Cardiac septum (tissue), 1 donor: ENCODE measurements at places on chromosomes 2 and 18. TPM values are rescaled to one million over a fixed set of nuclear protein-coding genes. Genes with fewer than 3 reads are reported as not detected.
A peak's percentile ranks its signal among the peaks of the same experiment; 100 is the strongest.

The GPR39 gene
- total RNA-seq = not detected

The UPP2 gene
- total RNA-seq = not detected

The RAB27B gene
- 0.08 TPM for total RNA-seq

The FZD7 gene
- total RNA-seq = 34.7 TPM

The PROKR1 gene
- 0.08 TPM for total RNA-seq

The MDH1B gene
- 1.3 TPM for total RNA-seq

The SPP2 gene
- total RNA-seq = not detected

The SALL3 gene
- 0.30 TPM for total RNA-seq

The RAB6C gene
- not detected for total RNA-seq

The CD8A gene
- total RNA-seq = 0.62 TPM

The EMILIN2 gene
- total RNA-seq = 11.1 TPM

The MYO3B gene
- total RNA-seq = 0.05 TPM

The ELOA2 gene
- total RNA-seq = not detected

The CFC1 gene
- not detected for total RNA-seq

The SLC9A2 gene
- 0.08 TPM for total RNA-seq

The ONECUT2 gene
- total RNA-seq = 0.22 TPM

GRCh38 chr2:224219781-224220180 lies 180.7 kb upstream of the SERPINE2 start:
- DNase-seq = no peak

- no peak for DNase-seq
Observed at GRCh38 chr18:79257480-79257879, 138.2 kb upstream of the NFATC1 start.

DNA sequence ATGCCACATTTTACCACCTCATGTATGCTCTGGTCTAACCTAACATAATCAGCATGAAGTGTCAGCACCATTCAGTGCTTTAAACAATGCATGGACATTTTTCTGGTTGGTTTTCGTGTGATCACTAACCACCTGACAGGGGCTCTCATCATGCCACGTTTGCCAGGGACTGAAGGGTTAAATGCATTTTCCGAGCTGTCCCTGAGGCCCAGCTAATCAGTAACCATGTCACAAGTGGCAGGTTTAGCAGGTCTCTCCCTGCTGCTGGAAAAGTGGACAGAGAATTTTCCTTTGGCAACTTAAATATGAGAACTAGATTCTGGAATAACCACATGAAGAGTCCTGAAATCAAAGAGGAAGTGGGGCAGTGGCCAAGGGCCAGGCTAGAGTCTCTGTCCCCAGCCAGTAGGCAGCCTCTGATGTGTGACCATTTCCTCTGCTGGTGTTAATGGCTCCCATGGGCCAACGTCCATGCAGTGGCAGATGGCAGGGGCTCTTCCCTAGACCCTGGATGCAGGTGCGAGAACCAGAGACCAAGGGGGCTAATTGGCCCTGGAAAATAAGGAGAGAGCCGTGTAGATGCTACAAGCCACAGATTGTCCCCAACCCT lies 69.5 kb downstream of the TPGS2 start:
- DNase-seq = no peak

- DNase-seq = no peak
Observed at GRCh38 chr2:208300847-208301618, 35.0 kb downstream of the PIKFYVE start.

DNA sequence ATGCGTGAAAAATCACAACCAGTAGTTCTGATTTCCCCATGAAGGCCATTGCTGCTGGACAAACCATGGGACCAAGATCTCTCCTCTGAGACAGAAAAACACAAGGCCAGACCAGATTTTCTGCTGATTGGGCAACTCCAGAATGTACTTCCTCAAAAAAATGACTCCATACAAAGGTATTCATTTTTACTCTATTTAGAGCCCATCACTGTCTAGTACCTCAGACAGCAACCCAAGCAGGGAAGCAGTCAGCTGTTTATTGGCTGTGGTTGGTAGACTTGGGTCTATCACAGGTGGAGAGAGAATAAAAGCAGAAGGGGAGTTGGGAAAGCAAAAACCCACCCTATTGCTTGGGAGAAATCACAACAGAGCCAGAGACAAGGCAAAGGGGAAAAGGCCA lies 219.9 kb downstream of the PIK3C3 start:
- no peak for DNase-seq

GRCh38 chr2:138723196-138723987 lies 56.8 kb downstream of the NXPH2 start:
- DNase-seq = no peak

GRCh38 chr18:58529714-58530354 lies 99.1 kb downstream of the ALPK2 start:
- no peak for DNase-seq

- DNase-seq = no peak
Observed at GRCh38 chr2:38266382-38267061, 110.6 kb downstream of the ATL2 start.

GRCh38 chr18:76370686-76371085 lies 124.4 kb downstream of the ZNF516 start:
- DNase-seq = peak; percentile 49

GRCh38 chr2:236078297-236079255 lies 89.6 kb downstream of the GBX2 start:
- DNase-seq = no peak

DNA sequence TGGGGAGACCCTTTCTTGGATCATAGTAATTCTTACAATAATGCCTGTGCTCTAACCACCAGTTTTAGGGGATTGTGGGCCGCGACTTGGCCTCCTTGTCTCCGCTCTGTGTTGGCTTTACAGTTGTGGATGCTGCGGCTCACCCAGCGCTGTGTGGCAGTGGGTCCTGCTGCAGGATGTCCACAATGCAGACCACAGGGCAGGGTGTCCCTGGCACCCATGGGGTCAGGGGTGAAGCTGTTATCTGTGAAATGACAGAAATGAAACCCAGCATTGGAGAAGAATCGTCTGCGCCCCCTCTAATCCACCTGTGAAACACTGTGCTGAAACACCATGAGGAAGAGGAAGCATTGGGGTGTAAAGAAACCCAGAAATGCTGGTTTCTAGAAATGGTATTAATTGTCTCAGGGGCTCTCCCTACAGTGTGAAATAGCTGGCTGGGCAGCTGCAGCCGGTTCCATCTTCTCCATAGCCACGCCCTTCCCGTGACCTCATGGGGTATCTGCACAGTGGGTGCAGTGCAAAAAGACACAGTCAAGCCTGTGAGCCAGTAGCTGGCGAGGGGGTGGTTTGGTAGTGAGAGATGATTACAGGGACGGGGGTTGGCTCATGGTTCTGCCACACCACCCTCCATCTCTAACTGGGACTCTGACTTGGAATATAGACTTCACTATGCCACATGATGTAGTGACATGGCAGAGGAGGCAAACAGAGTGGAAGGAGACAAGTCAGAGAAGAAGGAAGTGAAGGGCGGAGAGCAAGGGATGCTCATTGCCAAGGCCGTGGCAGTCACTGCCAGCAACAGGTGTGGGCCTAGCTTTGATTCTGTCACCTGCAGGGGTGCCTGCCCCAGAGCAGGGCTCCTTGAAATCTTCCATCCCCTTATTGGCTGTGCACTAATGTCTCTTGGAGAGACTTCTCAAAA lies 16.2 kb downstream of the INPP4A start:
- DNase-seq = no peak

DNA sequence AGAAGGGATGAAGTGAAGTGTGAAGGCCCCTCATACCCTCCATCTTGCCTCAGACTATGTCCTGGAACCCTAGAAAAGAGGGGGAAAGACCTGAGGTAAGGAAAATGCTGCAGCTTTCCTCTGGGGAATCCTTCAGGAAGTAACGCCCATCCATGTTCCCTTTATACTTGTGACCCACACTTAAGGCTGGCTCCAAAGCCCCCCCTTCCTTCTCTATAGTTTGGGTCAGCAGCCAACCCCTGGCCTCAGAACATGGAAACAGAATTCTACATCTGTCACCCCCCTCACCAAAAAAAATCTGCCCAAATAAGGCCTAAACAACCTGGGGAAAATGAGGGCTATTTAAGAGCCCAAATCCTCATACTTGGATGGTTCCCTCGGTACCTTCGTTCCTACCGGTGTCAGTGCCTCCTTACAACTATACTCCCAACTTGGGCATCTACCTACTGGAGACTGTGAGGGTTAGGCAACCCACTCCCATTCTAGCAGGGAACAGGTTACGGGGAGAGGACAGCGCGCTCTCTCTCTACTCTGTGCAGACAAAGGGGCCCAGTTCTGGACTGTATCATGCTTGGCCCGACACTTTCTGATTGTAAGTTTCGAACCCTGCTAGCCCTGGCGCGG lies 689 bp downstream of the OST4 start:
- no peak for DNase-seq

GRCh38 chr2:163630836-163631235 lies 105.0 kb downstream of the FIGN start:
- DNase-seq = no peak

GRCh38 chr2:199668645-199669044 lies 182.3 kb downstream of the FTCDNL1 start:
- DNase-seq = no peak

- DNase-seq = no peak
Observed at GRCh38 chr18:30852980-30853379, 189.6 kb downstream of the DSC3 start.

GRCh38 chr2:27051902-27052645 lies 606 bp downstream of the AGBL5 start:
- peak; percentile 81 for DNase-seq

- no peak for DNase-seq
Observed at GRCh38 chr18:59123588-59124369, 15.9 kb upstream of the SEC11C start.

GRCh38 chr2:42874949-42875801 lies 82.8 kb upstream of the HAAO start:
- peak; percentile 74 for DNase-seq

- no peak for DNase-seq
Observed at GRCh38 chr2:39492095-39492590, 55.1 kb upstream of the MAP4K3 start.

DNA sequence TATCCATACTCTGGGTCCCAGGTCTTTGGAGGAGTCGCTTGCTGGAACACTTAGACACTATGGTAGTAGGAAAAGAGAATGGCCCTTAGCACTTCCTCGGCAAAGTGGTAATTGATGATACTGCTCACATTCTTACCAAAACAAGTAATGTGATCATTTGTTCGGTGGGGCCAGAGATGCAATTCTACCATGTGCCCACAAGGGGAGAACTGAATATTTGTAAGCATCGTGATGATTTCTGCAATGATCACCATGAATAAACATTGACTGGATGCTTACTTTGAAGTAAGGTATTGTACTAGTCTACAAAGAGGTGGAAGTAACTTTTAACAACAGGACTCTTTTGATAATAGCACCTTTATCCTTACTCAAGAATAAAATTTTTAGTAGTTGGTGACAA lies 109.7 kb downstream of the CD8B2 start:
- no peak for DNase-seq

GRCh38 chr2:63008838-63009237 lies 41.8 kb upstream of the OTX1 start:
- DNase-seq = no peak

- DNase-seq = no peak
Observed at GRCh38 chr2:59413751-59414570, 1139.5 kb downstream of the BCL11A start.

DNA sequence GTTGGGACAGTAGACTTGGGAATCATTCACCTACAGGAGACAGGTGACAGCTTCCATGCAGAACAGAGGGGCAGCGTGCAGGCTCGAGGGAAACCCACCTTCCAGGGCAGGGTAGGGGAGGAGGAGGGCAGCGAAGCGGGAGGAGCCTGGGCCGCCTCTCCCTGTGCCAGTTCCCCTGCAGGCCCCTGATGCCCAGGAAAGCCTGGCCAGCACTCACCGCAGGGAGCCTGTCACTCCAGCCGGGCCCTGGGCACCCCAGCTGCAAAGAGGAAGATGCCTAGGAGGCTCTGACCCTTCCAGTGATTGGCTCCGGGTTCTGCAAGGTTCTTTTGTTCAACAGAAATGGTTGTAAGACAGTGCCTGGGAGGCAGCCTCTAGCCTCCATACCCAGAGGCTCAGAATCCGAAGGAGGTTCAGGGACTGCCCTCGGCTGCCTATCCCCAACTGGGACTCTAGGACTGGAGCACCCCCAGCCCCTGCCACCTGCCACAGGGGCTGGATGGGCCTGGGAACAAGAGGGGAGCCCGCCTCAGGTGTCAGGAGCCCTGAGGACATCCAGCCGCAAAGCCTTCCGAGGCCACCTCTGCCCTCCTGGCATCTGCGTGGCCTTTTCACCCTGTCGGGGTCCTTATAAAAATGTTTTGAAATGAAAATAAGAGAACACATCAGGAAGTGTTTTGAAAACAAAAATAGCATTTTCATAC lies 103.2 kb downstream of the PTGR3 start:
- no peak for DNase-seq

- DNase-seq = no peak
Observed at GRCh38 chr2:228040995-228041394, 140.5 kb downstream of the SPHKAP start.

DNA sequence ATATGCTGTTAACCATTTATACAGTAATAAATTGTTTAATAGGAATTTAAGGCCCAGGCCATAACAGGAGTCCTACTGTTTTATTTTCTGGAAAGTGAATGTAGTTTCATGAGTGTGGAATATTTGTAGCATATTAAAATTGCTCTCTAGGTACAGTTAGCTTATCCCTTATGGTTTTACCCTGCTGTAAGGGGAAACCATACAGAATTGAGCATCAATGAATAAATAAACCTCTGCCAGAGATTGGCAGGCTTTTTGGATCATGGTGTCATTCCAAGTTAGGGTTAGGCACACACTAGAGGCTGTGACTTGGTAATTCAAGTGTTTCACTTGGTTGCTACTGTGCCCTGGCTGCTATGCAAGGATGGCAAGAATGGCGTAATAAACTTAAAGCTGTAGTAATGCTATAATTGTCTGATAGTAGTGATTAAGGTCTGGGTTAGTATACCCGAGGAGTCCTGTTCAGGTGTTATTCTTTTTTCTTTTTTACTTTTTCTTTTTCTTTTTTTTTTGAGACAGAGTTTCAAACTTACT lies 30.4 kb downstream of the BMPR2 start:
- DNase-seq = no peak

GRCh38 chr2:71619230-71619741 lies 165.9 kb downstream of the DYSF start:
- DNase-seq = peak; percentile 65

DNA sequence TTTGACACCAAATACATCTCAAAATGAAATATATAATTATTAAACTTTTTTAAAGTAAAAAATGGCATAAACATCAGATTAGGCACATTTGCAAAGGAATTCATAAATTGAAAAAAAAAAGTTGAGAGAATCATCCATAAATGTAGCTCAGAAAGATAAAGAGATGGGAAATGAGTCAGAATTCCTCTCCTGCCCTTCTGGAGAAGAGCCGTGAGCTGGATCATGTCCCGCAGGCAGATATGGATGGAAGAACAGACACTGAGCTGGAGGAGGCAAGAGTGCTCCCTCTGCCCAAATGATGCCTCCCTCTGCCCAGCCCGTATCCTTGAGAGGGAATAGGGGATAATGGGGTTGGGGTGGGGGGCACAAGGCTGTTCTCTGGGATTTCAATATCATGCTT lies 190.9 kb downstream of the TFCP2L1 start:
- no peak for DNase-seq

GRCh38 chr2:33384599-33384961 lies 91.9 kb upstream of the RASGRP3 start:
- no peak for DNase-seq

DNA sequence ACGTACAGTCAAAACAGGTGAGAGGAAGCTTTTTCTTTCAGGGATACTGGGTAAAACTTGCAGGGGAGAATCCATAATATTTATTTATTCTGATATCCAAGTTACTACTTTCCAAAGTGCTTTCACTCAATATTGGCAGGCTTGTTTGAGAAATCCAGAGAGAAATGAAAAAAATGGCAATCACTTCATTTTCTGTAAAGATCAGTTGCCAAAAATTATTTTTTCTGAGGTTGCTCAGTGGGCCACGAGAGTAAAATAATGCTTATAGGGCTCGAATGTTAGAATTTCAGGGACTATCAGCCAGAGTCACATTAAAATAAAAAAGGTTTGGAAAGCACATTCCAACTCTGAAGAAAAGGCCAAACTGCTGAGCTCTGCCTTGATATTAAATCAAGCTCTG lies 324.6 kb upstream of the RND3 start:
- DNase-seq = no peak
